ENCODE measurements at places on chromosomes 13 and 19.

DNA sequence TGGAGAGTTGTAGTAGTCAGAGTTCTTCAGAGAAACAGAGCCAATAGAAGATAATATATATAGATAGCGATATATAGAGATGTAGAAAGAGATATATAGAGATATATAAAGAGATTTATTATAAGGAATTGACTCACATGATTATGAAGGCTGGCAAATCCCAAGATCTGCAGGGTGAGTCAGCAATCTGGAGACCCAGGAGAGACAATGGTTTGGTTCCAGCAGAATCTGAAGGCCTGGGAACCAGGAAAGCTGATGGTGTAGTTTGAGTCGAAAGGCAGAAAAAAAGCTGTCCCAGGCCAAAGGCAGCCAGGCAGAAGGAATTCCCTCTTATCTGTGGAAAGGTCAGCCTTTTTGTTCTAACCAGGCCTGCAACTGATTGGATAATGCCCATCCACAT, 194.1 kb downstream of the NUFIP1 start:
- no peak for DNase-seq

- no peak for DNase-seq
Measured at GRCh38 chr19:425056-425455, 16.1 kb upstream of the C2CD4C start.

DNA sequence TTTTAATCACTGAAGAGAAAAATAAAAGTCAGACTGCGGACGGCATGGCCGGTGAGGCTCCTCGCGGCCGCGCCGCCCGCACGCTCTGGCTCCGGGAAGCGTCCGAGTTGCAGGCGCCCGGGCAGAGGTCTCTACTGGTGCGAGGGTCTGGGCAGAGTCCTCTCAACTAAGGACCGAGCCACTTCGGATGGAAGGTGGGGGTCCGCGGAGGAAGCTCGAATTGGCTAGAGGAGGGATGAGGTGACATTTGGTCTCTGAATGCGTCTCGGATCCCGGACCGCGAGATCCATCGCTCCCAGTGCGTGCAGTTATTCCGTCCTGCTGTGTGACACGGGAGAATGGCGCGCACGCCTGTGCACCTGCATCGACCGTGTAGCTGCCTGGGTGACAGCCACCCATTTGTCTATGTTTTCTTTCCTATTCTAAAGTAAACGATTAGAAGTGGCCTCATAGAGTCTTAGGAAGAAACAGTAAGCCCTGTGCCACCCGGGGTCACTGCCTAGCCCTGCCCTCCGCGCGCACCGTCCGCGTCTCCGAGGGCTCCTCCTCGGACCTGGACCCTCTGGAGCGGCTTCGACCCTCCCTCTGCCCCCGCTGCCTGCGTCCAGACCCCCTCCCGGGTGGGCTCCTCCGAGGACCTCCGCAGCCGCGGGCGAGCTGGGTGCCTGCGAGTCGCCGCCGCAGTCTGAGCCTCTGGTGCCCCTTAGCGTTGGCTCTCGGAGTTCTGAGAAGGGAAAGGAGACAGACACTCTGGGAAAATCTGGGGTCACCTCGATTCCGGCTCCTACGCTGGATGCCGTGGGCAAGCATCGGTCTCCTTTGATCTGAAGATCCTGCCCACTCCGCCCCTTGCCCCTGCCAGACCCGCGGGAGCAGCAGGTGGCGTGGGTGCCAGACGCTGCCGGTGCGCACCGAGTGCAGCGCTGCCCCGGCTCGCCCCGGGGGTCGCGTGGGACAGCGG, 347.4 kb downstream of the LIG4 start:
- peak; percentile 82 for DNase-seq

DNA sequence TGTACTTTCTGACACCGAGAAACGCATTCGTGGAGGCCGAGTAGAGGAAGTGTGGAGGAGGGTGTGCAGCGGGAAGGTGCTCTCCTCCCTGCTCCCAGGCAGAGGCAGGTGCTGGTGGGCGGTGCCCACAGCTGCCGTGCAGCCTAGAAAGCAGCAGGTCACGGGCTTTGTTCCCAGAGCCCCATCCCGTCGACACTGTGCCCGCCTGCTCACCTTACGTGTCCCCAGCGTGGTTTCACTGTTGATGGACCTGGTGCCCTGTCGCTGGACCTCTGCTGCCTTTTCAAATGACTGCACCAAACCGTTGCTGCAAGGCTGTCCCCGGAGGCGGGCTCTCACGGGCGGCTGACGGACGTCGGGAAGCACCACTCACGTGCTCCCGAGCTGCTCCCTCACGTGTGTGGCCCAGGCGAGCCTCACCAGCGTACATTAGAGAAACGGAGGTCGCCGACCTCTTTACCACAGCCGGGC, 20.8 kb downstream of the PLEKHJ1 start:
- DNase-seq: no peak

DNA sequence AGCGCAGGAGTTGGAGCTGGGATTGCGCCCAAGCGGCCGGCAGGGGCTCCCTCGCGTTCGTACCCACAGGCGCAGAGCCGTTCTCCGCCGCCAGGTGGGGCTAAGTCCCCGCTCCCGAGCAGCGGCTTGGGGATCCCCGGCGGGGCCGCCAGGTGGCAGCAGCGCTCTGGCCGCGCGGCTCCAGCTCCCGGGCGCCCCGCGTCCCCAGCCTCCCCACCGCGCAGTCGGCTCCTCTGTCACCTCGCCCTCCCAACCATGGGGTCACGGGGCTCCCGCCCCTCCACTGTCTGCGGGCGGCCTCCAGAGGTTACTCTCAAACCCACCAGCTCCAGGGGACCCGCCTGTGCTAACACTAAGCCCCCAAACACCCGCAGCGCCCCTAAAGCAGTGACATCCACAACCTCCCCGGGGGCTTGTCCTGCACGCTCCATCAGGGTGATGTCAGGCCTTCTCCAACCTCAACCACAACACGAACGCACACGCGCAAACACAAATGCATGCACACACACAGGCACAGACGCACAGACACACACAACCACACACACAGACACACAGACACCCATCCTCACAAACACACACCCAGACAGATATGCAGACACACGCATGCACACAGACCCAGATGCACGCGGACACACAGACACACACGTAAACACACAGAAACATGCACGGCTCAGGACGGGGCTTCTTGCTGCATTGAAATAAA, 18.4 kb upstream of the KCTD15 start:
- peak; percentile 69 for DNase-seq

GRCh38 chr19:38711726-38712153, 32.5 kb downstream of the CAPN12 start:
- DNase-seq: peak; percentile 45

GRCh38 chr13:94674609-94675348, 37.6 kb downstream of the SOX21 start:
- peak; percentile 16 for DNase-seq

GRCh38 chr13:76067850-76068249, 431.7 kb downstream of the LMO7 start:
- no peak for DNase-seq

DNA sequence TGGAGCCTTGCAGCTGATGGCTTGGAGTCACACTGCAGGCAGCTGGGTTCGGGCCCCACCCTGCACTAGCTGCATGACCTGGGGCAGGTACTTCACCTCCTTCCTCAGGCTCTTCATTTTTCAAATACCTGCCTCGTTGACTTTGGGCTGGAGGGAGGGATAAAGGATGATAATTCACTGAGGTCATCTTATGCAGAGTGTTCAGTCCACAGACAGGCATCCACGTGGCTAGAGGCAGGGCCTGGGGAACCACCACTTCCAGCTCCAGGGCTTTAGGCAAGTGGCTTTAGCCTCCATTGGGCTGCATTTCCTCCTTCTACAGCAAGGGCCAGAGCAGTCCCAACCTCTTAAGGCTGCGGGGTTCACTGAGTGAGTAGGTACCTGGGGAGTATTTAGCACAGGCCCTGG, 84.8 kb downstream of the SIPA1L3 start:
- peak; percentile 24 for DNase-seq

GRCh38 chr13:74444161-74444571, 310.0 kb upstream of the KLF12 start:
- no peak for DNase-seq

DNA sequence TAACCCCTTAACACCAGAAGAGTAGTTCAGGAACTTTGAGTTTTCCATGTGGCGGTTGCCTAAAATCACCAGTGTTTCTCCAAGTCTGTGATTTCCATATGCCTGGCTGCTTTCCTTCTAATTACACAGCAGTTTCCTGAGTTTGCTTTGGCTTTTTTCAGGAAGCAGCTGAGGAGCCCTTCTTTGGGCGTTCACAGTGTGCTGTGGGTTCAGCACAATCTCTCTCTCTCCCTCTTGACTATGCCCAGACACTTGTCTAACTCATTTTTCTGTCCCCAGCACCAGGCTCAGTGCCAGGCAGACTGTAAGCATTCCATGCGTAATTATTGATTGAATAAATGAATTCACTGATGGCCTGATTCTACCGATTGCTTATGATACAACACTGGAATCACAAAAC, 19.7 kb downstream of the SCEL start:
- no peak for DNase-seq

DNA sequence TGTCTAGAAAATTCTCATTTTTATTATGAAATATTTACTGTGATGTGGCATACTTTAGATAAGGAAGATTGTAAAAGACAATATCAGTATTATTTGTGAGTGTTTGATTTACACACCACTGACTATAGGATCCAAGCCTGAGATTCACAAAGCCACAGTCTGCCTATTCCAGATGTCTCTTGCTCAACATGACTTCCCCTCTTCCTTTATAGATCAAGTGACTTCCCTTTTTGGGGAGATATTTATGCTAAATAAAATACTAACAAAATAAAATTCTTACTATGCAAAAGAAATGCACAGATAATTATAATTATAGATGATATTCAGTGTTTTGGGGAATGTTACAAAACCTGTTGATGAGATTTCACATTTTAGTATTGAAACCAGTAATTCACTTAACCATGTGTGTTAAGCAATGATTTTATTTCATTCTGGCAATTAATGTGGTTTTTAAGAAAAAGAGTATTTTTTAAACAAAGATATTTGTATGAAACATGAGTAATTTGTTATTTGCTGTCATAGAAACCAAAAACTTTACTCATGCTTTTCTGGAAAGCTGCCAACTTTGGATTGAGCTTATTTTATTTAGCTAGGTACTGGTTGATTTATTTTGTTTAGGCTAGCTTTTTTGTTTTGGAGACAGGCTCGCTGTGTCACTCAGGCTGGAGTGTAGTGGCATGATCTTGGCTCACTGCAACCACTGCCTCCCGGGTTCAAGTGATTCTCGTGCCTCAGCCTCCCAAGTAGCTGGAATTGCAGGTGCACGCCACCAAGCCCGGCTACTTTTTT, 13.7 kb upstream of the GPR183 start:
- peak; percentile 21 for DNase-seq

DNA sequence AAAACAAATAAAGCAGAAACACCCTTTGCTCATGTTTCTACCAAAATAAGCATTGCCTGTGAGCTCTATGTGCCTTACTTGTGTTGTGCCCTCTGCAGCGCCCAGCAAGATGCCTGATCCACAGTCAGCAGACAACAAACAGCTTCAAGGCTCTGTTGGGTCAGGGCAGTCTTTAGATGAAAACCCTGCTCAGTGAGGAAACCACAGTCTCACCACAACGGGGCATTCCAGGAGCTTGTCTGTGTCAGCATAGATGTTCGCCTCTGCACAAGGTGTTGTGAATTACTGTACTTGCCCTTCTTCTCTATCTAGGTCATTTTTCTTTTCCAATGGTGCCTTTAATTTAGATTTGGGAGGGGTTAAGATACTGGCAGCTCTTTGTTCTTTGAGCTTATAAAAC, 251.9 kb downstream of the COL4A1 start:
- no peak for DNase-seq

DNA sequence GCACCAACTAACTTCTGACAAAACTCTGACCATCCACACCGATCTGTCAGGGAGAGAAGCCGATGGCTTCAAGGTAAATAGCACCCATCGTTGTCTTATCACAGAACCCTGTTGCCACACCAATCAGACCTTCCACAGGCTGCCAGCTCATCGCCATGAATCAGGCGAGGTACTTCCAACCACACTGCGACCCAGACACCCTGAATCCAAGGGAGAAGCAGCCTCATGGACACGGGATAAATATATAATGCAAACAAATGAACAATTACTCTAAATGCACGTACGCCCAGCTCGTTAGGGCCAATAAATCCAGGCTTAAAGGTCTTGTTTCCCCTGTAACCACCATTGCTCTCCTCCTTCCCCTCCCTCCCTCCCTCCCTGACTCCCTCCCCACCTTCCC, 20.8 kb downstream of the RANBP3 start:
- no peak for DNase-seq

All from DMS79 treated with DMSO at 0.1 percent for 48 hours (cell line).